ENCODE measurements at places on chromosomes 6 and 20. TPM values are rescaled to one million over a fixed set of nuclear protein-coding genes. Genes with fewer than 3 reads are reported as not detected.

GTF3C6 gene
- 58.8 TPM for total RNA-seq

L3MBTL1 gene
- total RNA-seq: 44.3 TPM

SLC22A1 gene
- 2.4 TPM for total RNA-seq

GRCh38 chr20:41889126-41889843 is 271.1 kb upstream of the CHD6 start:
- H3K27me3 ChIP-seq: peaks cover 14% of the 10 kb centered on the region
- no peak overlapping the region for H3K4me3 ChIP-seq
- H3K27ac ChIP-seq: no peak overlapping the region
- H3K4me1 ChIP-seq: no peaks in the 10 kb centered on the region
- H3K36me3 ChIP-seq: no peaks in the 10 kb centered on the region

DNA sequence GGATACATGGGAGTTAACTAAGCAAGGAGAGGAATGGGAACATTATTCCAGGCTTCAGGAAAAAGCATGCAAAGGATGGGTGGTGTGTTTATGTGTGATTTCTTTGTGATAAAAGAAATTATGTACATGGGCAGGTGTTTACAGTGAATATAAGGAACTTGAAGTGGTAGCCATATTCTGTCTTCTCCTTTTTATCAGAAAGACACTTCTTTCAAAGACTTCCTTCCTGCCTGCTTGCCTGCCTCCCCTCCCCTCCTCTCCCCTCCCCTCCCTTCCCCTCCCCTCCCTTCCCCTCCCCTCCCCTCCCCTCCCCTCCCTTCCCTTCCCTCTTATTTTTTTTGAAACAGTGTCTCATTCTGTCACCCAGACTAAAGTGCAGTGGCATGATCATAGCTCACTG is 14.4 kb downstream of the CYB5R4 start:
- no peak for DNase-seq
- no peaks in the 10 kb centered on the region for H3K27me3 ChIP-seq
- peaks cover 1% of the 10 kb centered on the region for H3K36me3 ChIP-seq
- H3K4me3 ChIP-seq: no peak overlapping the region

GRCh38 chr20:14732343-14732742 is 394.9 kb upstream of the FLRT3 start:
- no peak overlapping the region for H3K4me3 ChIP-seq
- peak overlapping the region; percentile 92 for H3K27ac ChIP-seq
- H3K36me3 ChIP-seq: peaks cover 5% of the 10 kb centered on the region
- DNase-seq: no peak
- H3K27me3 ChIP-seq: no peaks in the 10 kb centered on the region
- peaks cover 21% of the 10 kb centered on the region for H3K4me1 ChIP-seq
